ENCODE measurements at places on chromosomes 1 and 21. TPM values are rescaled to one million over a fixed set of nuclear protein-coding genes. Genes with fewer than 3 reads are reported as not detected.

GRCh38 chr1:67496329-67496728, 66.1 kb upstream of the SERBP1 start:
- DNase-seq: no peak

DNA sequence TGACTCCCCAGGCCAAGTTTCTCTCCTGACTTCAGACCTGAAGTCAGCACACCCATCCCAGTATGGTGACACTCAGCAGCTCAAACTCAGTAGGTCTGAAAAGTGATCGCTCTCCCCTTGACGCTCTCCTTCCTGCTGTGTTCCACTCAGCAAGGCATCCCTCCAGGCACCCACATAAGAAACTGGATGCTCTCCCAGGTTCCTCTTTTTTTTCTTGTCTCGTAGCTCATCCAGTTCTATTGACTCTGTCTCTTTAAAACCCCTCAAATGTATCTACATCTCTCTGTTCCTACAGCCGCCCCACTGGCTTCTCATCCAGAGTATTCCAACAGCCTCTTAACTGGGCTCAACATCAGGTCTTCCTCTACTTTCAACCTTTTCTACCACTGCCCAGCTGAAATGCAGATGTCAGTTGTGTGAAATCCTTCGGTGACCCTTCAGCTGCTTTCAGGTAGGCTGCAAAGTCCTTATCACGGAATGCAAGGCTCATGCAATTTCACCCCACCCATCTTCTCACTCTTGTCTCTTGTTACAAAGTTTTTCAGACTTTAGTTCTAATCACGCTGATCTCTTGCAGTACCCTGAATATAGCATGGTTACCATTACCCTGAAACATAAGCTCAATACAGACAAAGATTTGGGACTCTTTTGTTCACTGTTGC, 286.2 kb upstream of the POU3F1 start:
- DNase-seq: no peak

DNA sequence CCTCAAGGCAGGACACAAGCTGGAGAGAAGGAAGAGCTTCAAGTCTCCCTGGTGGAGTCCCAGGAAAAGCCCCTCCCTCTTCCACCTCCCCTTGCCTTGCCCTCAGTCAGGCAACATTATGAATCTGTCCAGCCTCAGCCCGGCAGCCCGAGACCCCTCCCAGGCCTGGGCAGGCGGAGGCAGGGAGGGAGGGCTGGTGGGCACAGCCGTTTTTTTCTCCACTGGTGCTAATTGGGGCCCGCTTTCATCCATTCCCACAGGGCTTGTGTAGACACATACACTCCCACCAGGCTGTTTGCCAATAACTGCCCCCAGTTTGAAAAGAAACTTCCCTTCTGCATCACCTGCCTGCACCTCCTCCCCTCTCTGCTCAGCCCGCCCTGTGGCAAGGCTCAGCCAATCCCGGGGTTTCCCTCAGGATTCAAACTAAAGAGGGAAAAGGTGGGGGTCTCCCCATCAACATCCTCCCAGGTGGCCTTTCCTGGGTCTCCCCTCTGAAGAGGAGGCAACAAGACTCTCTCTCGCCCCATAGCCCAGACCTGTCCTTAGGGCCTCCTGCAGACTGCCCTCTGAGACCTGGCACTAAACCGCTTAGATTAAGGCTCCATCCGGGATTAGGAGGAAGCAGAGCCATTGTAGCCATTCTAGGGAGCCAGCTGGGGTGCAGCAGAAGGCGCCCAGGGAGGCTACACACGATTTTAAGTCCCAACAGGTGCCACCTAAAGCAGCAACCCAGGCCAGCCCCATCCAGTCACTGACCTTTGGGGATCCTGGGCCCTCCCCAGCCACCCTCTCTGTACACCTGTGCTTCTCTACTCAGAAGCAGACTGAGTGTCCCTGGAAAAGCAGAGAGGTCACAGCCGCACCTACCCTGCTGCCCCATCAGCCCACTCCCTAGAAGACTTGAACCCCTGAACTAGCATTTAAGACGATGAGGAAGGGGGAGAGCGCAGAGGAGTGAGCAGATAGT, 3.5 kb downstream of the IGSF9 start:
- DNase-seq: no peak

DNA sequence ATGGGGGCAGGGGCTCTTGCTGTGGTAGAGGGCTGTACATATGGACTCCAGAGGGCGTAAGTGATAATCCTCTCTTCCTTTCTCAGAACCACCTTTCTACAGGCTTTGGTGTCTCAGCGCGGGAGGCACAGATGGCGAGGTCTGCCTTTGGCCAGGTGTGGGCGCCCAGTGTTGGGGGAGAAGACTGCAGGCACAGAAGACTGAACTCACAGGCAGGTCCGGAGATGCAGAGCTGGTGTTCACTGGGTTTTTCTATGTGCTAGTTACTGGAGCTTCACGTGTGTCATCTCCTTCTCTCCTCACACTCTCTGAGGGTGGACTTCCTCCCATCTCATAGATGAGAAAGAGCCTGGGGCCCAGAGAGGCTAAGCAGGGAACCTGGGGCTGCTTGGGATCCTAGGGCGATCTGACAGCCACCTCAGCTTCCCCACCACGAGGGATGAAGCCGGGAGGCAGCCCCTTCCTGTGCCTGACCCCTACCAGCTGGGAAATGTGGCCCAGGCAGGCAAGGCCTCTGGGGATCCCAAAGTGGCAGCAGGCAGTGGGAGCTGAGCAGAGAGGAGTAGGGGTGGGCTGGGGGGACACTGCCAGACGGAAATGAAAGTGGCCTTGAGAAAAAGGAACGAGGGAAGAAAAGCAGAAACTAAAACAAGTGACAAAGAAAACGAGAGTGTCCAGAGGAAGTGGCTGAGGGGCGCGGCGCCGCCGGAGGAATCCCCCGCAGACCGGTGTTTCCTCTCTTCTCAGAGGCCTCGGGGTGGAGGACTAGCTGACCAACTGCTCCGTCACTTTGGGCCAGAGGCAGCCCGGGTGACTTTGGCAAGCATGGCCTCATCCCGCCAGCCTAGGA, 191.6 kb downstream of the HIVEP3 start:
- no peak for DNase-seq

DNA sequence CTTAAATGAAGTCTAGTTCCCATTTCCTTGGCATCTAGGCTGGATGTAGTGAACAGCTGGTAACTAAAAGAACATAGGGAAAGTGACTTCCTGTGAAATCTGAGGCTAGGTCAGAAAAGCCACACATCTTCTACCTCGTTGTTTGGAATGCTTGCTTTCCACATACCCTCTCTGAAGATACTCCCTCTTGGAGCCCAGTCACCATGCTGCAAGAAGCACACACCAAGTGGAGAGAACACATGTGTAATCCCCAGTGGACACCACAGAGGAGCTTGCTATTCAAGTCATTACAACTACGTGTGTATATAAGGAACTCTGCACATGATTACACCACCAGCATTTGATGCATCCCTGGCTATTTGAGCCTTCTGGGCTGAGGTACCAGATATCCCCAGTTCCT, 125.9 kb downstream of the RGS21 start:
- DNase-seq: no peak

FHAD1 gene
- not detected for total RNA-seq

LCE2C gene
- total RNA-seq: not detected
